Stimulated activated CD4-positive, alpha-beta T cell treated with anti-CD3 and anti-CD28 coated beads, TNF-alpha, amount 100 ng/mL, for 24 hours (primary cell): ENCODE measurements at places on chromosomes 6 and 20.

GRCh38 chr6:116512111-116512559 is 696 bp downstream of the CALHM5 start:
- DNase-seq: no peak

- DNase-seq: no peak
Measured at GRCh38 chr6:44256775-44257024, 628 bp downstream of the SLC35B2 start.

GRCh38 chr6:145836170-145836569 is 21.6 kb upstream of the FBXO30 start:
- no peak for DNase-seq

GRCh38 chr6:119517428-119517827 is 167.9 kb upstream of the MAN1A1 start:
- no peak for DNase-seq

- DNase-seq: no peak
Measured at GRCh38 chr6:32792901-32793435, 23.8 kb downstream of the HLA-DOB start.
